Peyer's patch (tissue), 4 donors: ENCODE measurements at places on chromosomes 3 and 15. TPM values are rescaled to one million over a fixed set of nuclear protein-coding genes. Genes with fewer than 3 reads are reported as not detected.

DNA sequence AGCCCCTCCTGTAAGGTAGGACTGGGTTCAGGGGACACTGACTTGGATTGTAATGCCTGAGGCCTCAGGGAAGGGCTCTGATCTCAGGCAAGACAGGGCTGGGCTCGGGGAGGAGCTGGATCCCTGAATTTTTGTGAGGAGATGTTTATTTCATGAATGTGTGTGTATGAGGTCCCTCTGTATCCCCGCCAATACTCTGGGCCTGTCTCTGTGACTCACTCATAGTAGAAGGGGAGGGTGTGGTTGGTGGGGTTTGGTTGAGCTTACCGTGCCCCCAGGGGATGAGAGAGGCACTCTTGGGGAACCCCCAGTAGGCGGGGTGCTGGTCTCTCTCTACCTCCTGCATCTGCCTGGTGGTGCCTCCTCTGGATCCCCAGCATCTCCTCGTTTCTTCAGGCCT is 28.1 kb downstream of the RPSA start:
- H3K27me3 ChIP-seq, result no peaks in the 10 kb centered on the region
- H3K4me1 ChIP-seq, result no peaks in the 10 kb centered on the region
- H3K4me3 ChIP-seq, result no peak overlapping the region
- H3K27ac ChIP-seq, result no peak overlapping the region

DNA sequence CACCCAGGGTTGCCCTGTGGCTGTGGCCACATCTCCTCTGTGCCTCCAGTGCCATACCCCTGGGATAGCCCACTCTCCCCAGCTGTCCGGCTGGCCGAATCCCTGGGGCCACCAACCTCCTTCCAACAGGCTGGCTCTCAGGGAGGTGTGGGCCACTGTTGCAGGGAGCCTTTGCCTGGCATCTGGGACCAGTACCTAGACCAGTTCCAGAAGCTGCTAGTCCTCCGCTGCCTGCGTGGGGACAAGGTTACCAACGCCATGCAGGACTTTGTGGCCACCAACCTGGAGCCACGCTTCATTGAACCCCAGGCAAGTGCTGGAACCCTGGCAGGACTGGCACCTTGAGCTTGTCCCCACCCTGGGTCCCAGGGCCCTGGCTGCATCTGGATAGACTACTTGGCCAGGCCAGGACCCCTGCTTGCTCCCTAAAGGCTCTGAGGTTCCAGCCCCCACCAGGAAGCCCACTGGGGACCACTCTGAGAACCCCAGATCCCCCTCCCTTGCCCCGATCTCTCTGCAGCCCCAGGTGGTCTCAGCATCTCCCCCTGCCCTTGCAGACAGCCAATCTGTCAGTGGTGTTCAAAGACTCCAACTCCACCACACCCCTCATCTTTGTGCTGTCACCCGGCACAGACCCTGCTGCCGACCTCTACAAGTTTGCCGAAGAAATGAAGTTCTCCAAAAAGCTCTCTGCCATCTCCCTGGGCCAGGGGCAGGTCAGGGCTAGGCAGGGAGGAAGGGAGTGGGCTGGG is 50.0 kb downstream of the SEMA3G start:
- no peak for DNase-seq
- peaks cover 36% of the 10 kb centered on the region for H3K36me3 ChIP-seq
- H3K4me1 ChIP-seq, result no peaks in the 10 kb centered on the region
- no peak overlapping the region for H3K27ac ChIP-seq

- H3K4me3 ChIP-seq, result no peak overlapping the region
- no peak for DNase-seq
- H3K36me3 ChIP-seq, result no peaks in the 10 kb centered on the region
- H3K27ac ChIP-seq, result no peak overlapping the region
- no peaks in the 10 kb centered on the region for H3K27me3 ChIP-seq
Observed at GRCh38 chr3:24843955-24844354, 349.3 kb upstream of the THRB start.

GRCh38 chr15:45498701-45499100 is 23.9 kb downstream of the SLC30A4 start:
- no peak for DNase-seq
- H3K4me3 ChIP-seq, result no peak overlapping the region
- peaks cover 26% of the 10 kb centered on the region for H3K36me3 ChIP-seq

The TRIM71 gene
- total RNA-seq, result not detected

DNA sequence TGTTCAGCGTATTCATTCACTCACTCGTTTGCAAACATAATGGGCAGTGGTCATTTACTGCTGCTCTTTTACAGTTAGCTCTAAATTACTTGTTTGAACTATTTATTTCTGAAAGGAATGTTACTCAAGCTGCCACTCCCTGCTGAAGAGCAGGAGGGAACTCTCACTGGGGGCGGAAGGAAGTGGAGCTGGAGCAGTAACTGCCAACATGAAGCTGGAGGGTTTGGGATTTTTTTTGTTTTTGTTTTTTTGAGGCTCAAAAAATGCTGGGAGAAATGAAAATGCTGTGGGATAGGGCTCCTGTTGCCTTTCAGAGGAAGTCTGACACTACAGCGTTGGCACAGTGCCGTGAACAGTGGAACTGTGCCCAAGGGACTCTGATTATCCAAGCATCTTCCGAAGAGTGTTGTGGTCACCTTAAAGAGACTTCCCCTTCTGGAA is 44.1 kb downstream of the SENP2 start:
- H3K27me3 ChIP-seq, result no peaks in the 10 kb centered on the region
- no peak for DNase-seq
- H3K4me3 ChIP-seq, result no peak overlapping the region
- H3K36me3 ChIP-seq, result no peaks in the 10 kb centered on the region
- no peaks in the 10 kb centered on the region for H3K4me1 ChIP-seq

The KCNMB2 gene
- total RNA-seq, result not detected

The EHHADH gene
- total RNA-seq, result 15.7 TPM

DNA sequence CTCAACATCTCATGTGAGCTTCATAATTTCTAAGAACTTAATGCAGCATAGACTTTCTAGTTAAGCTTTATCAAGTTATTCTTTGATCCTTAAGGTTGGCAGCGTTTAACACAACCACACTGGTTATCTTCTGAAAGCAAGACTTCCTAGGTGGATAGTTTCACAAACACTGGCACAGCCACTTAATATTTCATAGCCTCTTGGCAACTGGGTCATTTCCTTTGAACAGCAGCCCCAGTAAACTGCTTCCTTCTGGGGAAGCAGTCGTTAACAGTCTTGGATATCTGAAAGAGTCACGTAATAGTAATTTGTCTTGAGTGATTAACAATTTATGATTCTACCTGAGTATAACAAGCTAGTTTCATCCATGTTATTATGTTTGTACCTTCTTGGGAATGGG is 45.9 kb upstream of the ABHD10 start:
- no peak for DNase-seq
- no peaks in the 10 kb centered on the region for H3K36me3 ChIP-seq
- no peaks in the 10 kb centered on the region for H3K4me1 ChIP-seq
- H3K4me3 ChIP-seq, result no peak overlapping the region

The FAN1 gene
- total RNA-seq, result 21.9 TPM

The PIGBOS1 gene
- total RNA-seq, result 7.4 TPM

DNA sequence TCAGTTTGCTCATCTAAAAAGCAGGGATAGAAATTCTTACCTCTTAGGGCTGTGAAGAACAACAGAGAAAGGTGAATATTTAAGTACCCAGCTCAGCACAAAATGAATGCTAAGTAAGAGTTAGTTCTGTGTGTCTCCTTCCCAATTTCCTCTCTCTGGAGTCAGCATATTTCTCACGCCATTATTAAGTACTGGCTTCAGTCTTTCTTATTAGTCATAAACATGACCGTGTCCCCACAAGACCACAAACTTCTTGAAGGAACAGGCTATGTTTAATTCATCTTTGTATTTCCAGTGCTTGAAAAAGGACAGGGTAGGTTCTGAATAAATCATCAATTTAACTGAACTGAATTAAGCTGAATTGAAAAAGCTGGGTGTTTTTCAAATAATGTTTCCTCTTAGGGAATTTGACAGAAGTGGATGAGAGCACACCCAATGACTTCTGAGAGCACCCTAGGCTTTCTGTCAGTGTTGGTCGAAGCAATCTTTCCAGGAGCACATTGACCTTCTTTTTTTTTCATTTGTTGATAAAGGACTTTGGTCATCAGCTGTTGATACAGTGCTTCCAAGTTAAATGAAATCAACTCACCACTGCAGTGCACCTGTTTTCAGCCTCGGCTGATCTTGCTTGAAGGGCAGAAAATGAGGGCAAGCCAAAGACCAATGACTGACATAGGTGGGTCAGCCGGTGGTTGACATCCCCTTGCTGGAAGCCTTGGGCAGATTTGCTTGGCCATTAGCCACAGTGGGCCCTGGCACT is 324.6 kb downstream of the MFSD1 start:
- no peaks in the 10 kb centered on the region for H3K27me3 ChIP-seq
- no peak overlapping the region for H3K4me3 ChIP-seq
- no peak for DNase-seq
- H3K27ac ChIP-seq, result no peak overlapping the region

GRCh38 chr3:65425880-65426279 is 612.8 kb downstream of the MAGI1 start:
- H3K36me3 ChIP-seq, result no peaks in the 10 kb centered on the region
- H3K27ac ChIP-seq, result no peak overlapping the region
- DNase-seq, result no peak
- no peaks in the 10 kb centered on the region for H3K27me3 ChIP-seq

DNA sequence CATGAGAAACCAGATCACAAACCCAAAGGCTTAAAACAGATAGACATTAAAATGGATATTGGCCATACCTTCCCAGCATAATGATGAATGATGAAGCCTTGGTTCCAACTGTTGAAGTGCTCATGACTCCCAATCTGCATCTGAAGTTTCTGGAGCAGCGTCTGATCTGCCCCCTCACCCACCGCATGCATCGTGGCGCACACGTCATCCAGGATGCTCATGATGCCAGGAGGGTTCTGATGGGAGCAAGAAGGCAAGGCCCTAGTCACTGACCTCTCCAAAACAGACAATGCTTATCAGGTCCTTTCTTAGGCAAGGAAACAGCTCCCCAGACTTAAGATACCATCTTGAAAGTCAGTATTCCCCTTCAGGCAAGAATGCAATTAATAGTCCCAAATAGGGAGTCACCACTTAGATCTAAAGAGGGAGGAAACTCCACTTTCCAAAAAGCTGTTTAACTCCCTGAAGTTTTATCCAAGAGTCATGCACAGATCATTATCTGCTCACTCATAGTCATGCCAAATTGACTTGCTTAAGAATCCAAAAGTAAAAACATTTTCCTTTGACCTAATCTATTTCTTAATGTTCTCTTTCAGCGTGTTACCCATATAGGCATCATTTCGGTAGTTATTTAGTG is 2.1 kb downstream of the LDHAL6B start:
- no peaks in the 10 kb centered on the region for H3K4me1 ChIP-seq
- DNase-seq, result no peak
- H3K4me3 ChIP-seq, result no peak overlapping the region
- H3K27me3 ChIP-seq, result no peaks in the 10 kb centered on the region
- no peak overlapping the region for H3K27ac ChIP-seq

The FETUB gene
- not detected for total RNA-seq

The ITIH1 gene
- total RNA-seq, result not detected

- no peaks in the 10 kb centered on the region for H3K36me3 ChIP-seq
- no peak overlapping the region for H3K4me3 ChIP-seq
- H3K4me1 ChIP-seq, result no peaks in the 10 kb centered on the region
- H3K27ac ChIP-seq, result no peak overlapping the region
- peak; percentile 39 for DNase-seq
Observed at GRCh38 chr15:68312701-68313204, 35.2 kb downstream of the FEM1B start.

The SMCO1 gene
- not detected for total RNA-seq

The AQP9 gene
- not detected for total RNA-seq

The FEZF2 gene
- not detected for total RNA-seq

DNA sequence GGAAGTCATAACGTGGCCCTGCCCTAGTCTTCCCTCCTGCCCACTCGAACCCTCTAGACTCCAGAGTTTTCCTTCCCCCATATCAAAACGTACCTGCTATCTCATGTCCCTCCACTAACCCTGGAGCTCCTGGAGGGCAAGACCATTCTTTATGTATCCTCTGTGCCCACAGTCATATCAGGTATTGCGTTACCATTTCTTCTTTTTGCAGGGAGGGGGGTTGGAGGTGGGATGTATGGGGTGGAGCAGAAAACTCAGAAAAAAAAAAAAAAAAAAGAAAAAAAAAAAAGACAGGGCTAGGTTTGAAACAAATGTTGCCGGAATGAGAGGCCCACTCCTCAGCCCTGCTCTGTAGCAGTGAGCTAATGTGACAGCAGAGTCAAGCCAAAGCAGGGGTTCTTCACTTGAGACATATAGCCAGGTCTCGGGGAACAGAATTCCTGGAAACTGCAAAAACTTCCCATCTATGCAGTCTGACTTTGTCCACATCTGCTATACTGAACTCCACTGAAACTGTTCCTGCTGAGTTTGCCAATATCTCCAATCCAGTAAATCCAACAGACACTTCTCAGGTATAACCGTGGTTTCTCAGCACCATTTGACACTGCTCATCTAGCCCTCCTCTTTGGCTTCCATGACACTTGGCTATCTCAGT is 31.1 kb downstream of the PARP16 start:
- peaks cover 9% of the 10 kb centered on the region for H3K4me1 ChIP-seq
- no peak overlapping the region for H3K4me3 ChIP-seq

The KLHL40 gene
- total RNA-seq, result not detected

The SAMMSON gene
- total RNA-seq, result not detected

The ANKUB1 gene
- not detected for total RNA-seq

The GUCA1C gene
- total RNA-seq, result not detected

DNA sequence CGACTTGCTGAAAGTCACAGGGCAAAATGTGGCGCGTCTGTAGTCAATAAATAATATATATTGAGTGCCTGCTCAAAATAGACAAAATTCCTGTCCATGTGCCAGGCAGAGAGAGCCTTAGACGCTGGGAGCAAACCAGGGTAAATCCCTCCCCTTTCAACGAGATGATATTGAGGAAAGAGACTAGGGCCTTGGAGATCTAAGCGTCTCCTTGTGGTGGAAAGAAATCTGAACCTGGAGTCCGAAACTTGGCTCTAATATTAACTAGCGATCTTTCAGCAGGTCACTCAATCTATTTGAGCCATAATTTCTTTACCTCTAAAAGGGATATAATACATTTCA is 348 bp upstream of the DPP8 start:
- H3K4me1 ChIP-seq, result peaks cover 22% of the 10 kb centered on the region
- H3K27ac ChIP-seq, result no peak overlapping the region
- H3K4me3 ChIP-seq, result peak overlapping the region; percentile 88
- no peaks in the 10 kb centered on the region for H3K36me3 ChIP-seq
- DNase-seq, result no peak

DNA sequence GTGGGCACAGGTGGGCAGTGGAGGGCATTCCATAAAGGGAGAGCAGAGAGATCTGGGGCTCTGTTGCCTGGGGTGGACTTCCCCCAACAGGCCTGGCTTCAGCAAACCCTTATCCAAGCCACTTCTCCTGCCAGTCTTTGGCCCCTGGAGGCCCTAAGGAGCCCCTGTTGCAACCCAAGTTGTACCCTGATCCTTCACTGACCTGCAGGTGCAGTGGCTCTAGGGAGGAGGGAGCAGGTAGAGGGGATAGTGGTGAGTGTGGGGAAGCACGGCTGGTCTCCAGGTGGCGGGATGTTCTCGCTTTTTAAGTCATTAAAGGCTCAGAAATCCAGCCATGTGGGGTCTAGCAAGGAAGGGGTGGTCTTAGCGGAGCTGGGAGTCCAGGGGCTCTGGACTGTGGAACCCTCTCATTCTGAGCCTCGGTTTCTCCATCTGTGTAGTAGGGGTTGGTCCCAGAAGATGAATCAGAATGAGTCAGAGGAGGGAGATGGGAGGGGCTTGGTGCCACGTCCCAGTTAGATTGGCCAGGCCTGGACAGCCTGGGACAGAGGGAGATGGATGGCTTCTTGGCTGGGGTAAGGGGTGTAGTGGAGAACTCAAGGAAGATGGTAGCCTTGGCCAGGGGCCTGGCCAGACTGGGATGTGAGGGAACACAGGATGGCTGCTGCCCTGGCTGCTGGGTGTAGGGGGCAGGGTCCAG is 2.6 kb downstream of the ZBTB47 start:
- H3K4me1 ChIP-seq, result peaks cover 10% of the 10 kb centered on the region
- no peaks in the 10 kb centered on the region for H3K27me3 ChIP-seq
- H3K36me3 ChIP-seq, result no peaks in the 10 kb centered on the region
- no peak for DNase-seq
- H3K27ac ChIP-seq, result peak overlapping the region; percentile 84
- H3K4me3 ChIP-seq, result no peak overlapping the region
